Fibroblast of the conjunctiva (primary cell): ENCODE measurements at places on chromosomes 2 and 18.

DNA sequence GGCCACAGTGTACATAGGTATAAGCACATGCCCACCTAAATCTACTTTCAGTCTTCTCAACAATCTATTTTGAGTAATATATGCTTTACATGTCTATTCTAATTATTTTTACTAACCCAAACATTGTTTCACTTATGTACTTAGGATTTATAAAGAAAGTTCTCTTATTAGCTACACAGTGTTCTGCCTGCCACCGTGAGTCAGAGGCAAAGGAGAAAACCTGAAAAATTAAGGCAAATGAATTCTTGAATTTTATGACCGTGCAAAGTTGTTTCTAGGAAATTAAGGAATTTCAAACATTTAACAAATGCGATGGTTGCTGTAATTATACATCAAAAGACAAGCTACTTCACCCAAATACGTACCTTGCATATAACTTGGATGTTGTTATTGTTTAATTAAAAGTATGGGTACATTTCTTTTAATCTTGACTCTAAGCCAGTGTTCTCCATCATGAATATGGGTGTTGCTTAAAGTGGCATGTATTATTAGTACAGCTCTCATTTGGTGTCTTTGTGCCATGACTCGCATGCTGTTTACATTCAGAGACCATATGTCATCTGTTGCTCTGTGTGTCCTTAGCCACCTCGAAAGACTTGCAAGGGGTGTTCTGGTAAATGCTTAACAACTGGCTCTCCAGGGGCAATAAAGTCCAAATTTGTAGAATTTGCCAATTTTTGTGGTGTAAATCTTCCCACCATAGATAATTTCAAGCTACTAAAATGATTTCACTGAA is 154.3 kb upstream of the FN1 start:
- DNase-seq, result no peak

DNA sequence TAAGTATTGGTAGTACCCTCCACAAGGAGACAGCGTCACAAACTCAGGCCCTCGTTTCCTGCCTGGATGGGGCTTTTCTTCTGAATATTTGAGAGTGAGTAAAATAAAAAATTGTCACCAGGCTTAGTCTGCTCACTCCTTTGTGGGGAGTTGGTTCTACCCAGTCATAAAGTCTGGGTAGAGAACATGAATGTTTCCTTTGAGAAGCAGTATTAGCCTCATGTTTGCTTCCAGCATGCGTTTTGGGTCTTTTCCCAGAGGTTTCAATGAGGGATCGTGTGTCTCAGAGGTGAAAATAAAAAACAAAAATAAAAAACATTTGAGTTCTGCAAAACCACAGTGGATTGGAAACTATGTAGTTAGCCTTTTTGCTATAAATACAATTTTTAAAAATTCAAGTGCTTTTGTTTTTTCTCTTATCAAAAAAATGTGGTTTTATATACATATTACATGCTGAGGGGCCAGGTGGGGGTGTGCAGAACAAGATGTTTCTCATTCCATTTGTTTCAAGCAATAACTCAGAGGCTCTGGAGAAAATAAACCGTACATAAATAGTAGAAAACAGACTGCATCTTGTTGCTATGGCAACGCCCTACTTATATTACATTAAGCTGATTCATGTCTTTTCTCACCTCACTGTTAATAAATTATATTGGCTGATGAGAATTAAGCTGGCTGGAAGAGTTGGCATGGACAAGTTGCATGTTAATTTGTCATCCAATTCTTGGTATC is 225.4 kb upstream of the FBXO11 start:
- DNase-seq, result peak; percentile 51

DNA sequence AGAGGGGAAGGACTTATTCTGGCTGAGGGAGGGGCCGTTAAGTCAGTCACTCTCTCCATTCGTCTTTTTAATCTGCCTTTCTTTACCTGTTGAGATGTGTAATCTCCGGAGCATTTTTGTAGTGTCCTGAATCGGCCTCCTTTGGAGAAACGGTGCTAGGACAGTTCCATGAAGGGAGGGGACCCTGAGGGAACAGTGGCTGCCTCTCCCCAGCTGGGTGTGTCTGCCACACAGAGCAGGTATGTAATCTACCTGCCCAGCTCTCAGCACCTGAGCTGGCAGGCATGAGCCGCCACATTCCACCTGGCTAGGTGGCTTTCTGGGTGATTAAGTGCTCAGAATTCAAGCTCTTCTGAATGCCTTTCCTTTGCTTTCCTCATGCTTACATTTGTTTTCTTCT is 131.2 kb downstream of the WDSUB1 start:
- no peak for DNase-seq

- DNase-seq, result no peak
These were observed 486.5 kb downstream of the TDRD15 start for GRCh38 chr2:21610304-21610703.

DNA sequence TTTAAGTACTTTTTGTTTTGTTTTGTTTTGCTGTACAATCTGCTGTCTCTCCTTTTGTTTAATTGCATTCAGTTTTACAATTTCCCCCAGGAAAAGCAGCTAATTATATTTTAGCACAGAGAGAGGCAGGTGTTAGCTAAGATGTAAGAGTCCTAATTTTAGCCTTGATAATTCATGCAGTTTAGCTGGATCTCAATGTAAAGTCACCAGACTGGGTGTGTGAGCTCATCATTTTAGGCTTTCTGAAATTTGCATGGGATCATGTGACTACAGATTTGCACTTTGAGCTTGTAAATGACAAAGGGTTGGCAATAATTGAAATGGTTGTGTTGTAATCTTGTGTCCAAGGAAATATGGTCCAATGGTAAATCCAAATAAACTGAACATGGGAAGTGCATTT is 68.5 kb downstream of the ETAA1 start:
- no peak for DNase-seq

GRCh38 chr2:134668821-134669220 is 50.0 kb downstream of the TMEM163 start:
- no peak for DNase-seq
